ENCODE measurements at places on chromosomes 6 and 20. TPM values are rescaled to one million over a fixed set of nuclear protein-coding genes. Genes with fewer than 3 reads are reported as not detected.

- peak; percentile 83 for DNase-seq
Measured at GRCh38 chr6:152277826-152278329, 359.3 kb downstream of the SYNE1 start.

DNA sequence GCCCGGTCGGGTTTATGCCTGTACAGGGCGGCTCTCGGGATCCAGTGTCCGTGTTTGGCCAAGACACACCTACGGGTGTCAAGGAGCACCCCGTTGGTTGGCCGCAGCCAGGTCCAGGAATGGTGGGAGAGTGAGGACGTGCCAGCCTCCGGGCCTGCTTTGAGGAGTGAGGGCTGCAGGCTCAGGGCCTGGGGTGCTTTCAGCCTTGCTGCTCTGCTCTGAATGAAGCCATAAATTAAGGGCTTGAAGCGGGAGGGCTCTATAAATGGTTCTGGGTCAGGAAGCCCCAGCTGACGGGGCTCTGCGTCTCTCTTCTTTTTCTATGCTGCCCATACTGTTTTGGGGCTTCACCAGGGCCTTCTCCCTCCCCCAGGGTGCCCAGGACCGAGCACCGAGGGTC lies 15.1 kb downstream of the GATA5 start:
- no peak for DNase-seq

The BPIFB2 gene
- polyA plus RNA-seq: not detected

DNA sequence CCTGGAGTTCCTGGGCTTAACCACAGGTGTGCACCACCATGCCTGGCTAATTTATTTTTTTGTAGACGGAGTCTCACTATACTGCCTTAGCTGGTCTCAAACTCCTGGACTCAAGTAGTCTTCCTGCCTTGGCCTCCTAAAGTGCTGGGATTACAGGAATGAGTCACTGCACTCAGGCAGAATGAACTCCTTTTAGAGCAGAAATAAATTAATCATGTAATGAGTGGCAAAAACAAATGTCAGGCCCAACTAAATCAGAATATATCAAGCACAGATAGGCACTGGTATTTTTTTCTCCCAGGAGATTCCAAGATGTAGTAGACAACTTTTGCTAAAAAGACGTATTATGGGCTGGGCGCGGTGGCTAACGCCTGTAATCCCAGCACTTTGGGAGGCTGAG lies 2.6 kb downstream of the RPS10 start:
- DNase-seq: no peak

DNA sequence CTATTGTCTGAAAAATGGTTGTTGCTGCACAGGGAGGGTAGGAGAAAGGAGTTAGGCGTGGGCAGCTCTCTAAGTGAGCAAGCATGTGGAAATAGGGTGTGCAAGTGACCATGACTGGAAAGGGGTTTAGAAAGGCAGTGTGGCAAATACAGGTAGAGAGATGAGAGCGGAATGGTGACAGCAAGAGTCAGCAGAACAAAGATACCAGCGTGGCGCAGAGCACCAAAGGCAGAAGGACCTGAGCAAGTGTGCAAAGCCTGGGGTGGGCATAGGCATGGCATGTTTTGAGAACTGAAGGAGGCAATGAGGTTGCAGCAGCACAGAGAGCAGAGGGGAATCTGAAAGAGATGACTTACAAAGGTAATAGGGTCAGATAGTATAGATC lies 17.0 kb downstream of the RNF217 start:
- DNase-seq: no peak

DNA sequence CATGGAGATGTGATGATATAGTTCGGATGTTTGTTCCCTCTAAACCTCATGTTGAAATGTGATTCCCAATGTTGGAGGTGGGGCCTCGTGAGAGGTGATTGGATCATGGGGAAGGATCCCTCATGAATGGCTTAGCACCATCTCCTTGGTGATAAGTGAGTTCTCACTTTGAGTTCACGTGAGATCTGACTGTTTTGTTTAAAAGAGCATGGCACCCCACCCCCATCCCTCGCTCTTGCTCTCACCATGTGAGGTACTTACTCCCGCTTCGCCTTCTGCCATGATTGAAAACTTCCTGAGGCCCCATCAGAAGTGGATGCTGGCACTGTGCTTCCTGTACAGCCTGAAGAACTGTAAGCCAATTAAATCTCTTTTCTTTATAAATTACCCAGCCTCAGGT lies 10.9 kb downstream of the SLC32A1 start:
- DNase-seq: no peak

The ZNF311 gene
- polyA plus RNA-seq: 3.2 TPM

The TMEM30A gene
- polyA plus RNA-seq: 75.2 TPM

DNA sequence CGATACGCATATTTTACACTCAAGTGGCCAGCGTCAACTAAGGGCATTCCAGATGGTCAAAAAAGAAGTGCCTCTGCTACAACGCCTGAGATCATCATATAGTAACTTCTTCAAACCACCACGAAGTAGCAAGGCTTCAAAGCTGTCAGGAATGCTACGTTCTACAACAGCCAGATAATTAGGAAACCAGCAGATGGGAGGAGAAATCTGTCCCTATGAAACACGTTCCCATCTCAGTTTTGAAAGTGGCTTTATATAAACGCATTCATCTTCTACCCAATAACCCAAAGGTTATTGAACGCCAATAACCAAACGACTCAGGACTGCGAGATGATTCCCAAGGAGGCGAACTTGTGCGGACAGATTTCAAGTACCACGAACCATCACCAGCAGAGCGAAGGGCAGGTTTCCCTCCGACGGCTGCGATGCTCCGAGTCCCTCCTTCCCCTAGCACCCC lies 1.2 kb downstream of the ABHD12 start:
- DNase-seq: peak; percentile 18

DNA sequence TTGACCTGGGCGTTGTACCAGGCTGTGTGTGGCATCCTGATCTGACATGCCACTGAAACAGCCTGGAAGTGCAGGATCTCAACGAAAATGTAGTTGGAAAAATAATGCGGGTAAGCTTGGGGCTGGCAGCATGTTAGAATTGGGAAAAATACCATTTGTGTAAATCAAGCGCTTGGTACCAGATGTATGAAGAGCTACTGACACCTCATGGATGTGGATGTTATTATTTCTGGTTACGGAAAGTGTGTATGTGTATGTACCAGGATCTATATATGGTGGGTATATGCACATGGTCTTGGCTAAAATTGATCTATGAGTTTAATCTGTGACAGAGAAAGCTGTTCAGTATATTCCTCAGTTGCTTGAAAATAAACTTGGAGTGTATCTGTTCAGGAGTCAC lies 22.7 kb downstream of the HIVEP1 start:
- no peak for DNase-seq

The DLGAP4 gene
- polyA plus RNA-seq: 43.1 TPM

DNA sequence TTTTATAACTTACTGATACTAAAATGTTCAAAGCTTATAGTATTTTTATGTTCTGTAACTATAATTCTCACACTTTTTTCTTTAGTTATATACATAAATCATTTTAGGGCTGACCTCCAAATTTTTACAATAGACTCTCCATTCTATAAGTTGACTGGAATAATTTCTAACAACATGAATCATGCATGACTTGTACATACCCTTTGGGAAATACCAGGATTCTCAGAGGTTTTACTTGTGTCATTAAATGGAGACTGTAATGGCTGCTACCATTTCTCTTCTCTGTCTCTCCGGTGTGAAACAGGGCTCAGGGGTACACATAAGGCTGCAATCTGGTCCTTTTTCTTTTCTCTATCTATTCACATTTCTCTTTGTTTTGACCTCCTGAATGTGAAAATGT lies 222.2 kb upstream of the FLRT3 start:
- no peak for DNase-seq

- no peak for DNase-seq
Measured at GRCh38 chr6:100665041-100665380, 200.3 kb upstream of the SIM1 start.

The NOX3 gene
- polyA plus RNA-seq: not detected

DNA sequence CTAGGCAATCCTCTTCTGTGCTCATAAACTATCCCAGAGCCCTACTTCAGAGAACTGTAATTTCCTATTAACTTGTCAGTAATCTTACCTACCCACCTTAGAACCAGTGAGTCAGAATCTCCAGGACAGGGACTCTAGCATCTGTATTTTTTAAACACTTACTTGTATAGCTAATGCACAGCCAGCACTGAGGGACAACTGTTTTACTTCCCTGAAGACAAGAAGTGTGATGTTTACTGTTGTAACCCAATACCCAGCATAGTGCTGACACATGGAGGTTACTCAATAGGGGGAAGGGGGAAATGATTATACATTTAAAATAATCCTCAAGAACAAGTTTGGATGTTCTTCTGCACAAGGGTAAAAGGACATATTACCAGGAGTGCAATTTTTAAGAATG lies 130.8 kb downstream of the BTBD9 start:
- no peak for DNase-seq

DNA sequence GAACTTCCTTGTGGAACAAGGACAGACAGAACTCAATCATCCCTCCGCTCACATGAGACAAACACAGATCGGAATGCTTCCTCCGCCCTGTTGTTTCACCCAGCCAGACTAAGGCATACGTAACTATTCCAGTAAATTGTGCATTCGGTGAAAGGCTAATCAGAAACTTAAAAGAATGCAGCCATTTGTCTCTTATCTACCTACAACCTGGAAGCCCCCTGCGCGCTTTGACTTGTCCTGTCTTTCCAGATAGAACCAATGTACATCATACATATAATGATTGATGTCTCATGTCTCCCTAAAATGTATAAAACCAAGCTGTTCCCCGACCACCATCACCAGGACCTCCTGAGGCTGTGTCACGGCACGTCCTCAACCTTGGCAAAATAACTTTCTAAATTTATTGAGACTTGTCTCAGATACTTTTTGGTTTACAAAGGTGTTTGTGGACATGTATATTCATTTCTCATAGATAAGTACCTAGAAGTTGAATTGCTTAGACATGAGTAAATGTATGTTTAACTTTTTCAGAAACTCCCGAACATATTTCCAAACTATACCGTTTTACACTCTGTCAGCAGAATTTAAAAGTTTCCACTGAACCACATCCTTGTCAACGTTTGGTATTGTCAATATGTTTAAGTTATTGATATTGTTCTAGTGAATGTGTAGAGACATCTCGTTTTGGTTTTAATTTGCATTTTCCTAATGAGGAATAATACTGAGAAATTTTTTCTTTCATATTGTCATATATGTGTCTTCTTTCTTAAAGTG lies 197.6 kb upstream of the THBS2 start:
- no peak for DNase-seq

- no peak for DNase-seq
Measured at GRCh38 chr6:161107779-161108730, 116.5 kb downstream of the MAP3K4 start.

GRCh38 chr6:150280703-150281102 lies 88.1 kb upstream of the IYD start:
- DNase-seq: no peak

DNA sequence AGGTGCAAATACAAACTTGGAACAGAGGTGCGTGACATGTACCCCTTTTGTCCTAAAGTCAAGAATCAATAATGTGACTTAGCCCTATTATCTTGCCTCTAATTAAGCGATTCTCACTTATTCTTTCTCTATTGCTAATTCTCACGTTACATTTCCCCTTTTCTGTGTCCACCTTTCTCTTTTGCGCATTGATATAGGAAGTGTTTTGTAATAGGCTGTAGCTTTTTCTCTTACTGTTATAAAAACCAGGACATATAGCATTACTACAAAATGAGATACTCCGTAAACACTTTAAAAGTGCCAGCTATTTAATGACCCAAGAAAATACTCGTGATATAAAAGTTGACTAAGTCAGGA lies 669 bp upstream of the TMEM30A start:
- no peak for DNase-seq

The SLC12A5 gene
- 3.5 TPM for polyA plus RNA-seq

DNA sequence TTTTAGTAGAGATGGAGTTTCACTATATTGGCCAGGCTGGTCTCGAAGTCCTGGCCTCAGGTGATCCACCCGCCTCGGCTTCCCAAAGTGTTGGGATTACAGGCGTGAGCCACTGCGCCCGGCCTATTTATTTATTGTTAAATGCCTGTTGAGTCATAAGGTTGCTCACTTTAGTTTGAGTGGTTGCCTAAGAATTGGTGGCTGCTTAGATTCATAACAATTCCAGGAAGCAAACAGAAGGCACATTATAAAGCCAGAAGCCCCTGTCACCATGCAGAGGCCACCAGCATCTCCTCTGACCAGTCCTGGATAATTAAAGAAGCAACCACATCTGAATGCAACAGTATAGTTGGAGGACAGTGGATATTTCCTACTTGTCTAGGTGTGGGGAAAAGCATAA lies 24.0 kb upstream of the ARMH2 start:
- DNase-seq: no peak

DNA sequence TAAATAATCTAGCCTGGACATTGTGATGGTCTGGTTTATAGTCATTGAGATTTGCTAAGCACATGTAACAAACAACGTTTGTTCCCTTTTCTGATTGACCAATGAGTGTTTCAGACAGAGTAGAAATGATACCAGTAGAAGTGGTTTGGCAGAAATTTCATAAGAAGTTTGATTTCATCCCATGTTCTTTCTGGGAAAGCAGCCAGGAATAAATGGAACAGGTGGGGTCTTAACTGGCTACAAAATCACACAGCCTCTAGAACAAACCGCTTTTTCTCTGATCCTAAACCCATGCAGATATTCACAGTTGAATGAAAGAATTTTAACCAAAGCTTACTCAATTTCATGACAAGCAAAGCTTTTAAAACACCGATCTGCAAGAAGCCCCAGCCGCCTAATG lies 227.5 kb downstream of the UST start:
- no peak for DNase-seq

DNA sequence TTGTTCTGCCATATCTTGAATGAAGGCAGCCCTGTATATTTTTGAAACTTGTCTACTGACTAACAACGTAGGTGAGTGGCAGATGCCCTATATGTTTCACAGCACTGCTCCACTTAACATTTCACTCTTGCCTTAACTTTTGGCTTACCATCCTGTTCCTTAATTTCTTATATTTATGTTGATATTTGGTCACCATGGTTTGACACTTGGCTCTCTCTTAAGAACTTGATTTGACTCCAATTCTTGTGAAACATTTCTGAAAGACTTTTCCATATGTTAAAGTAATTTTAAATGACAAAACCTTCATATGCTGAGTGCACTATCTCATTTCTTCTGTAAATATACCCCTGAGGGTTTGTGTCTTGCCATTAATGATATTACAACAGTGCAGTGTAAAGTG lies 434.3 kb upstream of the IMPG1 start:
- no peak for DNase-seq

- no peak for DNase-seq
Measured at GRCh38 chr6:40377173-40377806, 209.9 kb downstream of the LRFN2 start.

The FOXS1 gene
- 0.96 TPM for polyA plus RNA-seq

All from large intestine (tissue), 12 donors.